ENCODE measurements at places on chromosomes 2 and 18.
A peak's percentile ranks its signal among the peaks of the same experiment; 100 is the strongest.

GRCh38 chr2:201128933-201129505 is 13.1 kb downstream of the CFLAR start:
- DNase-seq, result peak; percentile 98

DNA sequence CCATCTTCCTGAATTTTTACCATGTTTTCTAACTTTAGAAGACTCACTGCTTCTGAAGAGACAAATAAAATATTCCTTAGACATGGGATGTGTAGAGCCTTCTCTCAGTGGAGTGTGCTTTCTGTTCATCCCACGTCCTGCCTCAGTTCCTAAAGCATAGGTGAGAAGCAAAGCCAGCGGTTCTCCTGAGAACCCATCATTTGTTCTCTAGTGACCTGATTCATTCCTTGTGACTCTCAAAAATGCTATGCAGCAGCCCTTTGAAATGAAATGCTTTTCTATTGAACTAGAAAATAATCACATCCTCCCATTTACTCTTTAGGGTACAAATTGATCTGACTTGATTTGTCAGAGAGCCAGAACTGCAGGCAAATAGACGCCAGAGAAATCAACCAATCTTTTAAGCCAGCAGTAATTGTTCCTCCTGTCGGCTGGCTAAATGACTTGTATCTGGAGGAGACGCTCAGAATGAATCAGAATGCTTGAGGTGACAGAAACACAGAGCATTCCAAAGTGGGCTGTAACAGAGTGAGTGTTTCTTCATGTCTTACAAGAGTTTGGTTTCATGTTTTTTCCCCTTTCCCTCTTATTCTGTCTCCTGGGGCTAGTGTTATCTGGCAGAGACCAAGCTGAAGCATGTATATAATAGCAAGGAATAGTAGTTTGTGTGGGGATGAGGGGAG is 81.3 kb upstream of the TMEM178A start:
- no peak for DNase-seq

GRCh38 chr18:38940863-38941531 is 1375.4 kb upstream of the CELF4 start:
- peak; percentile 97 for DNase-seq

GRCh38 chr18:3667255-3668137 is 217.5 kb downstream of the TGIF1 start:
- DNase-seq, result no peak

DNA sequence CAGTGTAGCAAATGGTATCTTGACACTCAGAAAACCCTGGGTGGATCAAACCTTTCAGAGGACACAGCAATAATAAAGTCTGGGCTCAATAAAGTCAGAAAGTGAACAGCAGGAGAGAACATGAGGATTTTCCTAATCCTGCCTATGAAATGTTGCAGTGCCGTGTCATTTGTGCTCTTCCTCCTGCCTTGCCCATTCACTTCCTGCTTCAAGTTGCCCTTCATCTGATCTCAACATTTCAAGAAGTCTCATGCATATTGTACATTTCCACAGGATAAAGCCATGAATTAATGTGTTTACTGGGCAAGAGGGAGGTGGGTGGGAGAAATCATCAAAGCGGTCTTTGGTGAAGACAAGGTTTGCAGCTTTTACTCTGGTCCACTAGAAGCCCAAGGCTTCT is 51.1 kb upstream of the STPG4 start:
- peak; percentile 8 for DNase-seq

DNA sequence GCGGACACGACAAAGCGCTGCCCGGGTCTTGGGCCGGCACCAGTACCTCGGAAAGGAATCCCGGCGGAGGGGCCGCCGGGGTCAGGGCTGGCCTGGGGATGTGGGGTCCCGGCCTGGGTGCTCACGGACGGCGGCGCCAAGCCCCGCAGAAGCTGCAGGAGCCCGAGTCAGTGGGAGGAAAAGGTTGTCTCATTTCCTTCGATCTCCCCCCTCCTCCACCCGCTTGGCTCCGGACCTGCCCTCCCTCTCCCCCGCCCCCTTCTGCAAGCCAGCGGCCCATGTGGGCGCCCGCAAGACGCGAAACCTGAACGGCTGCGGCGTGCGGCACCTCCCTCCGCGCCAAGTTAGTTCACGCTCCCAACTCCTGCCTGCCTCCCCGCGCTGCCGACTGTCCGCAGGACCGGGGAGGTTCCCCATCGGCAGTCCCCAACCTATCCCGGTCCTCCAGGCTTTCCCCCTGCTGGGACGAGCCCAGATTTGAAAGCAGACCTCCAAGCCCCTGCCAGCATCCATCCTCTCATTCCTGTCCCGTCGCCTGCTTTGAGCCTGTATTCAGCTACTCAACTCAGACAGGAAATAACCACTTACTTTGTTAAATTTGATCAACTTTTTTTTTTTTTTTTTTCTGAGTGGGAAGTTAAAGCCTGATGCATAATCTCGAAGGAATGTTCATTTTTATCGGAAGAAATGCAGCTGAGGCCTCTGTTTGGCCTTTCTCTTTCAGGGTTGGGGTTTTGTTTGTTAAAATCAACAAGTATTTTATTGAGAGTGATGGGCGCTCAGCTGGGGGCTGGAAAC is at the start of gene EVA1A:
Gene EVA1A (minus strand): TSS at position 172 of the 798 bp plus-strand sequence. CDS start 42,799 bp downstream, outside the sequence.
- no peak for DNase-seq

DNA sequence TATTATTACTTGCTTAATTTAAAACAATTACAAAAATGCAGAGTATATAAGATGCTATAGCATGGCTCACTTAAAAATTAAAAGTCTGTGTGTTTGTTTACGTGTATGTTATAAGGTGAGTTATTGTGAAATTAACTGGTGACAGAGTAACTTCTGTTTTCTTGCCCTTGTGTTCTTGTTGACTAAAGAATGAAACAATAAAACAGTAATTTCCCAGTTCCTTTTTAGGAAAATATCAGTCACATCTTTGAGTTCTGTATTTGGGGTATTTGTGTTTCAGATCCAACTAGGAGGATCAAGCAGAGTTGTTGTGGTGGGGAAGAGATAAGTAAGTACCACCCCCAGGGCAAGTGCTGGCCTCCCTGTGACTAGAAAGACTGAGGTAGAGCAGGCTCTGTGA is 143.6 kb downstream of the CCDC148 start:
- peak; percentile 61 for DNase-seq

Measured in inflammatory macrophage treated with lipopolysaccharide for 4 hours (primary cell).